ENCODE measurements at places on chromosomes 7 and 10.

DNA sequence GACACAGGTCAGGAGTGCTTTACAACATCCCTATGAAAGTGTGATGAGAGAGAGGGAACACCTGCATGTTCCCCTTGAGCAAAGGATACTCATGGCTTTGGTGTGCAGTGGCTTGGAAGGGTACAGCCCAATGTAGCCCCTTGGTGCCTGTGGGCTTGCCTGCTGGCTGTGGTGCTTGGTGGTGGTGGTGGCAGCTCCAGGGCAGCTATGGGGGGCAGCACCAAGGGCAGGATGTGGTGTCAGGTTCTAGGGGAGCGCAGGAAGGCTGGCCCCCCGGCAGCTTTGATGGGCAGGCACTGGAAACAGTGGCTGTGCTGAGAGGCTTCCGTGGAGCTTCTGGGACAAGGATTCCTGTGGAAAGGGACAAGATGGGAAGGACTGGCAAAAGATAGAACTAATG lies 464.0 kb upstream of the ZMIZ1 start:
- peak; percentile 38 for DNase-seq

DNA sequence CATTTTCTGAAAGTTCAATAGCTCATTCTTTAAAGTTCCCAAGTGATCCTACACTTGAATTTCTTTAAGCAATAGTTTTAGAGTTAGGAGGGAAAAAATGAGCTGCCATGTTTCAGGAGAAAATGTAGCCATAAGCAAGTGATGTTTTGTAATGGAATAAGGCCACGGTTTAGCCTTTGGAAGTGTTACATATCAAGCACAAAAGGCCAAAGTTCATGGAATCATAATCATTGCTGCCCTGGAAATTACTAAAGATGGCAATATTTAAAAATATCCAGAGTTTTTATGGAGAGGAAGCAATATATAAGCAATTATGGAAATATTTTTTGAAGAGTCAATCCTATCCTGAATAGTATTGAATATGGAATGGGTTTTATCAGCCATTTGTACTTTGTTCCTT lies 68.4 kb downstream of the ETV1 start:
- DNase-seq: no peak

DNA sequence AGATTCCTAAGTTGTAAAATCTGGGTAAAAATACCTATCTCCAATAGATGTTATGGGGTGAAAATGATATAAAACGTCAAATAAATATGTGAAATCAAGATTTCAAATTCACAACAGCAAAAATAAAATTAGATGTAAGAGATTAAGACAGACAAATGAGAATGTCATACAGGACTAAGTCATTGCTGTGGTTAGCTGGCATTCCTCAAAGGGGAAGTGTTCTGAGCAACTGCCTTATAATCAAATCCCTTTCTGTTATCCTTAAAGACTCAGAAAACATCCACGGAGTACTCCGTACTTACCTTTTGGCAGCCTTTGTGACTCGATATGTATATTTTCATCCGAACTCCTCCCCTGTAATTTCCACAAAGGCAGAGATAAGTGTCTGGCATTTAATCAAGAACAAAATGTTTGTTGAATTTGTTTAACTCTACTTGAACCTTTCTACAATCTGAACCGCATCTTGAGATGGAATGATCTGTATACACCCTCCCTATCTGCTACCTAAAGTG lies 559.6 kb downstream of the GATA3 start:
- no peak for DNase-seq

GRCh38 chr10:26689399-26689798 lies 8.1 kb upstream of the PDSS1 start:
- no peak for DNase-seq

GRCh38 chr10:22611425-22612115 lies 102.8 kb downstream of the PIP4K2A start:
- peak; percentile 87 for DNase-seq

GRCh38 chr10:6918305-6918704 lies 338.2 kb upstream of the PRKCQ start:
- peak; percentile 85 for DNase-seq

- DNase-seq: no peak
These were observed 9.2 kb downstream of the NPFFR1 start for GRCh38 chr10:70274643-70275042.

DNA sequence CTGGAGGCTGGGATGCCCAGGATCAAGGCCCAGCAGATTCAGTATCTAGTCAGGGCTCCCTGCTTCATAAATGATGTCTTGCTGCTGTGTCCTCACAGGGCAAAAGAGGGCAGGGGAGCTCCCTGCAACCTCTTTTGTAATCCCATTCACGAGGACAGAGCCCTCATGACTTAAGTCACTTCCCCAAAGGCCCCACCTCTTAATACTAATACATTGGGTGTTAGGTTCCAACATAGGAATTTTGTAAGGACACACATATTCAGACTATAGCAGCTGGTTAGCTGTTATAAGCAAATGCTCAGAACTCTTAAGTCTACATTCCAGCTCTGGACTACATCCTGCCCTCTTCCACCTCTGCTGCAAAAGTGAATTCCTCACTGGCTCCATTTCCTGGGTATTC lies 63.0 kb downstream of the VOPP1 start:
- DNase-seq: no peak

DNA sequence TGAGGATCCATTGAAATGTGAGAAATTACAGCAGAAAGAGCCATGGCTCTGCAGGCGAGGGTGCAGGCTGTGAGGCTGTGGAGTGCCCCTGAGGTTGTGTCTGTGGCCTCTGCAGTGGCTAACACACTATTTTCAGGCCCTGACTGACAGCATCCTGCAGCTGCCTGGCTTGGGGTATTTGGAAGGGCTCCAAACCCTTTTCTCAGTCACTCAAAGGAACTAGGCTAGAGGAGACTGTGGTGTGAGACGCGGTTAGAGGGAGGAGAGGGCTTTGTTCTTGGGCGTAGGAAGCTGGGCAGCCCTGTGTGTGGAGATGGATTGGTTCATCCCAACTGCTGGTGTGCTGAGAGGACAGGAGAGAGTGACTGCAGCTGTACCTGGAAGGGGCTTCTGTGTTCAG lies 134.9 kb downstream of the RAMP3 start:
- no peak for DNase-seq

- no peak for DNase-seq
These were observed 585.2 kb upstream of the CELF2 start for GRCh38 chr10:10432296-10433035.

GRCh38 chr7:82616059-82616728 lies 172.6 kb upstream of the CACNA2D1 start:
- DNase-seq: no peak

- no peak for DNase-seq
These were observed 47.7 kb downstream of the AMZ1 start for GRCh38 chr7:2735744-2736143.

DNA sequence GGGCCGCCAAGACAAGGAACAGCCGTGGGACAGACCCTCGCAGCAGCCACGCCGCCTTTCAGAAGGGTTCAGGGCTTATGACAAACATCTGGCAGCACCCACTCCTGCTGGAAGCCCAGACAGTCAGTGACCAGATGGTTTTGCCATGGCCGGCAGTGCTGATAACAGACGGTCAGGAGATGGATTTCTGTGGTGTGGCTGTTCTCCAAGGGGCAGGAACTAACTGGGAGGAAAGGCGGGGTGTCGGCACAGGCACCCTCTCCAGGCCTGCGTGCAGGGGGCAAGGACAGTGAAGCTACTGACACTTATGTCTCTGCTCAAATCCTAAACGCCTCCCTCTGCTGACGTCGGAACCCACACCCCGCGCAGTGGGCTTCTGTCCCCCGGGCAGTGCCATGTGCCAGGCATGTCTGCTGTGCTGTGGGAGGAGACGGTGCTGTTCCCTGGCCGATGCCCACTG lies 416.1 kb downstream of the DNAJB6 start:
- DNase-seq: no peak

- DNase-seq: no peak
These were observed 10.0 kb upstream of the DDIT4 start for GRCh38 chr10:72263613-72264241.

DNA sequence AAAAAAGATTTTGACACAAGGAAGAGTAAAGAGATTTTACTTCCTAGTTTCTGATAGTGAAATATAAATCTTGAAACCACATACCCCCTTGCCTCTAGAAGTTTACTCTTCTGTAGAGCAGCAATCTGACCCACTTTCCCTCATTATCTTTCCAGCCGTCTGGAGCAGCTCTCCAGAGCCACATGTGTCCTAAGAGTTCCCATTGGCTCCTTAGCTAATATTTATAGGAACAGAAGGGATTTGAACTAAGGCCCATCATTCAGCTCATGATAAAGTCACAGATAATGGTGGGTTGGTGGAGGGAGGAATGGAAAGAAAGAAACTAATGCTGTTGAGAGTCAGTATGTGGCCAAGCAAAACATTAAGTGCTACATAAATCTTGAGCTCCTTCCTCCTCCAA lies 121.8 kb downstream of the INHBA start:
- DNase-seq: no peak

Measured in activated CD8-positive, alpha-beta memory T cell treated with anti-CD3 and anti-CD28 coated beads, Interleukin-2, amount 10 ng/mL, durations not matched to agents 7 days and 5 days (primary cell).